Activated naive CD4-positive, alpha-beta T cell treated with anti-CD3 and anti-CD28 coated beads for 36 hours (primary cell): ENCODE measurements at places on chromosomes 16 and 17. TPM values are rescaled to one million over a fixed set of nuclear protein-coding genes. Genes with fewer than 3 reads are reported as not detected.

GRCh38 chr17:47201166-47201565 is 8.0 kb upstream of the MYL4 start:
- no peak for DNase-seq

DNA sequence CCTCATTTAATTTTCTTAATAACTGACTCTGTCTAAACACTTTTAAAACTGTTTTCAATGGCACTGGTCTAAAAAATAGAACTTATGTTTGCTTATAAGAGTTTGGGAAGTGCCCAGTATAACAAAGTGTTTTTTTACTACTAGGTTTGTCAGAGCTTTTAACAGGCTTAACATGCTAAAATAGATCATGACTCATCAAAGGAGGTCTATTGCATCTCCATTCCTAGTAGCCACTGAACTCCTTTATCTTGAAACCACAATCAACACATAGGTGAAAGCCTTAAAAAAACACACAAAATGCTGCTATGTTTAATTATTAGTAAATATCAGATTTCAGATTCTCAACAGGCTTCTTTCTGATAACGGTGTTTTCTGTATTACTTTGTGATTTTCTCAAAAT is 196.4 kb upstream of the KIF2B start:
- DNase-seq, result no peak

DNA sequence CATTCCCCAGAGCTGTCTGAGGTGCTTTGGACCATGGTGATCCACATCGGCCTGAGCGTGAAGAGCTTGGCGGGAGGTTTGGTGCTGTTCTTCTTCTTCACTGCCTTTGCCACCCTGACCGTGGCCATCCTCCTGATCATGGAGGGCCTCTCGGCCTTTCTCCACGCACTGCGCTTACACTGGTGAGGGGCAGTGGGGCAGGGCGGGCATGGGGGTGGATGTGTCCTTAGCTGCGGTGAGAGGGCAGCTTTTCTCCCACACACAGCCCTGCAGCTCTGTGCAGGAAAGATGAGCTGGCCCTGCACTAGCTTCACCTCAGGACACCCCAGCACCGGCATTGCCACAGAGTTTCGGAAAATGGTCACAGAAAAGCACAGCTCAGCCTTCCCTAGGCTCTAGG is 21.8 kb upstream of the NAGLU start:
- DNase-seq, result no peak

The STRADA gene
- 76.3 TPM for total RNA-seq

The CCL14 gene
- not detected for total RNA-seq

GRCh38 chr16:1800701-1801100 is 7.2 kb upstream of the IGFALS start:
- no peak for DNase-seq

GRCh38 chr16:23905027-23905426 is 69.2 kb downstream of the PRKCB start:
- no peak for DNase-seq

- no peak for DNase-seq
Measured at GRCh38 chr17:40663252-40663651, 1.7 kb downstream of the KRT222 start.

The NPIPB13 gene
- 5.7 TPM for total RNA-seq

DNA sequence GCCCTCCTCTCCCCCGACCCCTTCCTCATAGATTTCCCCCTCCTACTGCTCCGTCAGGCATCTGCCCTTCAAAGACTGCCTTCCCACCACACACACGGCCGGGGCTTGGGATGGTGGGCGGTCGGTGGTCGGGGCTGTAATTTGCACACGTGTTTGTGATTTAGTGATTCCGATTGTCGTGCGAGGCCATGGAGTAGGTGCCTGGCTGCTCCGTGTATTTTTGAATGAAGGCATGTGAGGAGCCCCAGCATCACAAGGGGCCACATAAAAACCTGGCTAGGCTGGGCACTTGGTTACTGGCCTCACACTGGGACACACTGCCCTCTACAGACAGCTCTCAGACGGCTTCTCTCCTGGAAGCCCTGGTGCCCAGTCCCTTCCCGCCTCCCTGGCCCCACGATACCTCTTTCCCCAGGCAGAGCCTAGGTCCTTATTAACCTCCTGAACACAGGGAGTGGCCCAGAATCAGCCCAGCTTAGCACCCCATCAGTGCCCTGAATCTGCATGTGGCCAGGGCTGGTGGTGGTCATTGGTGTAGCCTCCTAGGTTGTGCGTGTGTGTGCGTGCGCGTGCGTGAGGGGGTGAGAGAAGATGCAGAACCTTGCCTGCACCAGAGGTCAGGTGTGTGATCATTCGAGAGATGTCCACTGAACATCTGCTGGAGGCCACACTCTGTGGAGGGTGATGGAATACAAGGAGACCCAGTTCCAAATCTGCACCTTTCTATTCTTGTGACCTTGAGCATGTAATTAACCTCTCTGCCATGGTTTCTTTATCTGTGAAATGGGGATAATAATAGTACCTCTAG is 1.3 kb upstream of the SOCS1 start:
- DNase-seq, result peak; percentile 85
